ENCODE measurements at places on chromosomes 13 and 19.

DNA sequence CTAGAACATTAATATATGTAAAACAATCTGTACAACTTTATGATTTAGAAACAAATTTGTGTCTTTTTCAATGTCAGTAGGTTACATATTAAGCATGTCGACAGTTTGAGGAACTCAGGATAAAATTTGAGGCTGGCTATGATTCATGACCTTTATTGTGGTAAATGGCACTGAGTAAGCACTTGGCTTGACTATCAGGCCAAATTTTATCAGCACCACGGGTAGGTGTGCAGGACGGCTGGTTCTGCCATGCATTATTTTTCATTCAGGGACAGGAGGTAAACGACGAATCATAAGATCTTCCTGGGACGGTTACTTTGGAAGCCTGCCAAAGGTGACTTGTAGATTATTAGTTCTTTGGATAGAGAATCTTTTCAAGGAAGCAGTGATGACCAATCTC, 19.9 kb upstream of the CYP4F8 start:
- no peak for DNase-seq

- no peak for DNase-seq
Observed at GRCh38 chr13:52862358-52863206, 14.1 kb upstream of the PCDH8 start.

- no peak for DNase-seq
Observed at GRCh38 chr13:69459346-69459745, 648.3 kb upstream of the ATXN8OS start.

GRCh38 chr13:101829484-101829883, 377.0 kb downstream of the ITGBL1 start:
- no peak for DNase-seq

DNA sequence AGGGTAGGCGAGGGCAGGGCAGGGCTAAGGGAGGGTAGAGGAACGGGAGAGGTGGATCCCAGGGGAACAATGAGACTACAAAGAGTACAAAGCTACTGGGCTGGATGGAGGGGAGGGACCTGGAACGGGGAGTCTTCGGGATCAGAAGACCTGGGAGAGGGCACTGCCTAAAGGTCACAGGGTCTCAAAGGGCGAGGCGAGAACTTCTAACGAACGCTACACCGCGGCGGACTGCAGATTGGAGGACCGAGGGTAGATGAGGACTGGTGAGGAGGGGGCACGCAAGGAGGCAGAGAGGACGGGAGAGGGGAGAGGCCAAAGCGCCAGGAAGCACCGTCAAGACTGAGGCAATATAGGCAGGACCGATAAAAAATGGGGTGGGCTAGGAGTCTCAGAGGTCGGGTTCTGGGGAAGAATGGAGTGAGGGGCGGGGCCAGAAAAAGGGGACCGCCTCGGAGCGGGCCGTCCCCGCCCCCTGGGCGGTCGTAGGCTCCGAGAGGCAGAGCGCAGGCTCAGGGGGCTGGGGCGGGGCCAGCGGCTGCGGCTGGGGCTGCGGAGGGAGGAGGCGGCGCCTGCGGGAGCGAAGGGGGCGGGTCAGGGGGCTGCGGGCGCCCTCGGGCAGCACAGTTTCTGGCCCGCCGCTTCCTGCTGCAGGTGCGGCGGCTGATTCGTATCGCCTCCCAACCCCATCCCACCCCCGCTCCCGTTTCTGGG, 1.3 kb upstream of the KCNC3 start:
- DNase-seq, result peak; percentile 38

- DNase-seq, result no peak
Observed at GRCh38 chr13:95349267-95349666, 48.0 kb upstream of the ABCC4 start.

- DNase-seq, result no peak
Observed at GRCh38 chr13:98189841-98190505, 12.9 kb upstream of the RNF113B start.

DNA sequence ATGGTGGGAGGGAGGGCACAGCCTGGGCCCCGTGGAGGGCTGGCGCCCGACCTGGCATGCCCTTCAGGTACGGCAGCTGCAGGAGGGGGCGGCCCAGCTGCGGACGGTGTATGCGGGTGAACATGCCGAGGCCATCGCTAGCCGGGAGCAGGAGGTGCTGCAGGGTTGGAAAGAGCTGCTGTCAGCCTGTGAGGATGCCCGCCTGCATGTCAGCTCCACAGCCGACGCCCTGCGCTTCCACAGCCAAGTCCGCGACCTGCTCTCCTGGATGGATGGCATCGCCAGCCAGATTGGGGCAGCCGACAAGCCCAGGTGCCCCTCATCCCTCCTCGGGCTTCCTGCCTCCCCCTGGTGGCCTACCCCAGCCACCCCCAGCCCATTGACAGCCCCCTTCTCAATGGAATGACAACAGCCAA, 16.6 kb upstream of the SHKBP1 start:
- DNase-seq, result no peak

DNA sequence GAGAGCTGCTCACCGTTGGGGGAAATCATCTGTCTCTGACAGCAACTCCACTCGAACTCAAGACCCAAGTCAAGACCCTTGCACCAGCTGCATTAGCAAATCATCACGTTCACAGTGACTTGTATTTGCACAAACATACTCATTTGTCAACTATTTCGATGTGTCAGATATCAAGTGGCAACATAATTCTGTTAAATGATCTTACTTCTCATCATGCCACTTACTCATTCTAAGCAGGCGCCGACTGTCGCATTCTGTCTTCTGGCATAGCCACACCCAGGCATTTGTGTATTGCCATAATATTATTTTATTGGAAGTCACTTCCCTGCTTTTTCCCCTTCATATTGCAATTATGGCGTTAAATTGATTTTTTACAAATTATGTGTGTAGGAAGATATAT, 23.0 kb upstream of the ATP1A3 start:
- DNase-seq, result no peak

DNA sequence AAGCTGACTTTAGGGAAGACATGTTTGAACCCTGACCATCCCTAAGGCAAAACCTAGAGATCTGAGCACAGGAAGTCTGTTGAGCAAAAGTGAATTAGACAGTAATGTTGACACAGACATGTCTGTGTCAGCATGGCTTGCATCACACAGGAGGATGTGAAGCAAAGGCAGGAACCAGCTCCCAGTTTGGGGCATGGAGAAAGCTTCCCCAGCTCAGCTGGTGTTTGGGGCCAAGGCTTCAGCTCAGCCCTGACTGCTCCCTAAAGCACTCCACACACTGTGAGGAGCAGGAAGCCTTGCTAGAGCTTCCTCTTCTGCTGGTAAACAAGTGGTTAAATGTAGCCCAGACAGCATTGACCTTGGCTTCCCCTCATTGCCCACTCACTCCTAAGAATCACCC, 153.8 kb upstream of the UBL3 start:
- no peak for DNase-seq

DNA sequence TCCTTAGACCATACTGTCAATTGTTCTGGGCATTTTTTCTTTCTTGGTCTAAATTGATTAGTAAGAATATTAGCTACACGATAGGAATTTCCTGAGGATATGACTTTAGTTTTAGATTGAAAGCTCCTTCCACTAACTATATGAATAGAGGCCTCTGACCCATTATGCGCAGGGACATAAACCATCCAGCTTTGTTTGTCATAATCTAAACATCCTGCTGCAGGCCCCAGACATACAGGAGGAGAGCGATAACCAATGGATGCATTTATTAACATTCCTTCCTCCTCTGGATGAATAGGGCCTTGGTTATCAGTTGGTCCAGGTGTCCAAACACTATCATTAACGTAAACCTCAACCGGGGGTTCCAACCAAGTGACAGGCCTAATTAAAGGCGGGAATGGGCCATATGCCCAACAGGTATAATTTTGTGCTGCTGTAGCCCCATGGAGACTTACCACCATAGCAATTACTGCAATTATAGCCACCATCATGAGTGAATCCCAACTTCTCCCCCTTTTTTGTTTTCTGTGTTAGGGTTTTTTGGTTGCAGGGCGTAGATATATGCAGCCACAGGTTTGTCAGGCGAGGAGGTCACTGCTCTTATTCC, 32.6 kb downstream of the CLEC4M start:
- DNase-seq, result no peak

- DNase-seq, result no peak
Observed at GRCh38 chr19:12202250-12202649, 39.4 kb downstream of the ZNF136 start.

DNA sequence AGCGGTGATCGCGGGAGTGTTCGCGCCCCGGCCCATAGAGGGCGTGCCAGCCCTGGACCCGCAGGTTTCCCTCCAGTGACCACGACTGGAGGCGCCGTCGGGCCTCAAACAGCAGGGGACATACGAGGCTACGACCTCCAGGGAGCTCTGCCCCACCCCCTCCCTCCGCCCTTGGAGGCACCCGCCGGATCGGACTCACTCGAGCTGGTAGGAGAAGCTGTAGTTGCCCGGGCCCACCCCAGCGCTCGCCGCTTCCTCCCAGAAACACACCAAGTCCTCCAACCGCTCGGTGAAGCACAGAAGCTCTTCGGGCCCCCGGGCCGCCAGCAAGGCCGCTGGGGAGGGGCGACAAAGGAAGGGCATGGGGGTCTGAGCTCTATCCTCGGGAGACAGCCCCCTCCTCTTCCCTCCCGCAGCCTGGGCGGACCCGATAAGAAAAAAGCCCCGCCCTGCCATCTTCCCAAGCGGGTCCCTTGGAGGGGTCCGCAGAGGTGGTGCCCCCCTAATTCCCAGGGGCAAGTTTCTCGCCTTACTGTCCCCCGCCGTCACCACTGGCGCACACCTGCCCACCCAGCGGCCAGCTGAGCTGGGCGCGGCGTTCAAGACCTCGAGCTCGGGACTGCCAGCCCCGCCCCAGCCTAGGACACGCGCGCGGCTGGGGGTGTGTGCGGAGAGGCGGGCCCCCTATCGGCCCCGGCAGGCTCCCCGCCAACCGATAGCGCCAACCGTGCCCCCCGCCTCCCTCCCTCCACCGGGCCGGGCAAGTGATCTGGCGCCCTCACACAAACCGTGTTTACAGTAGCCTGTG, 1.0 kb downstream of the EPOR start:
- no peak for DNase-seq

- no peak for DNase-seq
Observed at GRCh38 chr13:91986761-91987483, 588.5 kb downstream of the GPC5 start.

- DNase-seq, result no peak
Observed at GRCh38 chr13:46377554-46377953, 9.5 kb downstream of the RUBCNL start.

DNA sequence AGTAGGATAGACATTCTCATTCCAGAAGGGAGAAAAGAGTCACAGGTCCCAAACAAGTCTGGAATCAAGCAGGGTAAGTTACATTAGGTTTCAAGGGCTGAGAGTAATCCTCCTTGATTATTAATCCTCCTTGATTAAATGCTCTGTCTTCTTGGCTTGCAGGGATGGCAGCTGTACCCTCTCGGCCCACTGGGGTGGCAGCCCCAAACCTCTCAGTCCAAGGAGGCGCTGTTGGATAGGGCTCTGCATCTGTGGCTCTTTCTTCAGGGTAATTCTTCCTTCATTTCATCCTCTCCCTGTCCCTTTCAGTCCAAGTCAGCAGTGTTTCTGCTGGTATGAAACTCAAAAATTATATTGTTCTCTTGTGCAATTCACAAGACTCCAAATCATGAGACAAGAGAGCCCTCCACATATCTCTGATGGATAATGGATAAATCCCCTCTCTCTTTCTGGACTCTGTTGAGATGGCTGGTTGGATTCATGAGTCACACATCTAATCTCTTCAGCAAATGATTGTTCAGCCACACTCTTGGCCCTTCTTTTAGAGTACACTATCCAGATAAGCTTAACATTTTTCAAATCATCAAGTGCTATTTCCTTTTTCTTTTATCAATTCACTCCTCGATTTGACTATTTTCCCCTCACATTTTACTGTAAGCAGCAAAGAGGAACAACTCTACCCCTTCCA, 323.7 kb upstream of the HTR2A start:
- no peak for DNase-seq

DNA sequence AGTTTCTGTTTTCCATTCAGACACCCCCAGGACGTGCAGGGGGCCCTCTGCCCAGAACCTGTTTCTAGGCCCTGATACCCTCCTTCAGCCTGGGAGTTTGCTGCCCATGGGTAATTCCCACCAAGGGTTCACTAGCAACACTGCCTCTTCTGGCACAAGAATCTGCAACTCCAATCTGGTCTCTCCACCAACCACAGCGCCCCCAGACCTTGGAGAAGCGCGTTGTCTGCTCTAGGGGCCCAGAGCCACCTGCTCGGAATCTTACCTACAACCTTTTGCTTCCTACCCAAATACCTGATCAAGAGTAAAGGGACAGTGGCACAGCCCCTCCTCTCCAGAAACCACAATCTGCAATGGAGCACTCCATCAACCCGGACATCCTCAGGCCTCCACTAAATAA, 763 bp downstream of the ZNF180 start:
- no peak for DNase-seq

DNA sequence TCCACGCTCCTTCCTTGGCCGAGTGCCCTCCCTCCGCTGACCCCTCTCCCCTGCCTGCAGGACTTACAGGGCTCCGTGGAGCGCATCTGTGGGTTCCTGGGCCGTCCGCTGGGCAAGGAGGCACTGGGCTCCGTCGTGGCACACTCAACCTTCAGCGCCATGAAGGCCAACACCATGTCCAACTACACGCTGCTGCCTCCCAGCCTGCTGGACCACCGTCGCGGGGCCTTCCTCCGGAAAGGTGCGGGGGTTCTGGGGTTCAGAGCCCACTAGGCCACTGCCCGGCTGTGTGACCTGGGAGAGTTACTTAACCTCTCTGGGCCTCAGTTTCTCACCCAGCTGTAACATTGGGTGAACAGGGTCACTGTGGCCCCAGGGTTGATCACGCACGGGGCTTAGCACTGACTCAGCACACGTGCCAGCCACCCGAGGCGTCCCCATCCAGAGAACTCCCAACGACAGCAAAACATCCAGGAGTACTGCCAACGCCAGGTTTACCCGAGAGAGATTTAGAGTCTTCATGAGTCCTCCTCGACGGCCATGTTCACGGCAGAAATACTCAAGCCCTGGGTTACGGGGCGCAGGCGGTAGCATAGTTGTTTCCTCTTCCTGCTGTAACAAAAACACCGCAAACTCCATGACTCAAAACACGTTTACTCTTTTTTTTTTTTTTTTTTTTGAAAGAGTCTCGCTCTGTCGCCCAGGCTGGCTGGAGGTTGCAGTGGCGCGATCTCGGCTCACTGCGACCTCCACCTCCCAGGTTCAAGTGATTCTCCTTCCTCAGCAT, 9.7 kb upstream of the SPACA4 start:
- no peak for DNase-seq

- no peak for DNase-seq
Observed at GRCh38 chr19:6925801-6926751, 38.7 kb downstream of the ADGRE1 start.

DNA sequence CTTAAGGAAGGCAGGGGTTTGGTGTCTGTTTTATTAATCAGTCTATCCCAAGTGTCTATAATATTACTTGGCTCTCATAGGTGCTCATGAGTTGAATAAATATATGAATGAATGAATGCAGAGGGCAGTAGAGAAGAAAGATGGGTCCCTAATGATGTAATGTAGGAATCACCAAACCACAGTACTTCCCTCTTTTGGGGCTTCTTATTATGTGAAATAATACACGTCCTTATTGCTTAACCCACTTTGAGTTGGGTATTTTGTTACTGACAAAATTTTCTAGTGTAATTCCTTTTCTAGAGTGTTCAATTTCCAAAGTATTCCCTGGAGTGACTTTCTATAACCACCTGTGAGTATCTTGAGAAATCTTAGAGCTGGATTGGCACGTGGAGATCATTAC, 13.2 kb downstream of the KLK5 start:
- no peak for DNase-seq

GRCh38 chr19:47111006-47111621, 2.5 kb downstream of the ZC3H4 start:
- no peak for DNase-seq

- DNase-seq, result no peak
Observed at GRCh38 chr13:76446191-76446590, 440.0 kb downstream of the KCTD12 start.

- DNase-seq, result no peak
Observed at GRCh38 chr13:38590796-38591507, 95.9 kb upstream of the FREM2 start.

Measured in stimulated activated CD8-positive, alpha-beta memory T cell treated with anti-CD3 and anti-CD28 coated beads, Interleukin-4, amount 100 ng/mL, for 4 hours (primary cell).